Left hindlimb (tissue), 1 donor: ENCODE measurements at places on chromosomes 6 and 20.

DNA sequence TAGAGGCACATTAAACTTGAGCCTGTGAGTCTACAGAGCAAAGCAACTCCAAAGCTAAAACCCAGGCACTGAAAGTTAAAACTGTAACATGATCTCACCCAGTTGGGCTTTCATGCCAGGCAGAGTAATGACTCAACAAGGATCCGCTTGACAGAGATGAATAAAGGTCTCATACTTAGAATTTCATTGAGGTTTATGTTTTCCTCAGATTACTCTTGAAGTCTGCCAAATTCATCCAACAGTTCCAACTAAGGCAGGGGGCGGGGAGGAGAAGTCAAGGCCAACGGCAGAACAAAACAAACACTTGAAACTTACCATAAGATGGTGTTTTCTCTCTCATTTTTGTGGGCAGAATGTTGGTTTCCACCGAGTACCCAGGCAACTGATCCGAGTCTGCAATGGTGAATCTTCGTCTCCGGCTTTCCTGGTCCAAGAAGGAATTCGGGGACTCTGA, 54.0 kb upstream of the IPCEF1 start:
- DNase-seq: peak; percentile 82

DNA sequence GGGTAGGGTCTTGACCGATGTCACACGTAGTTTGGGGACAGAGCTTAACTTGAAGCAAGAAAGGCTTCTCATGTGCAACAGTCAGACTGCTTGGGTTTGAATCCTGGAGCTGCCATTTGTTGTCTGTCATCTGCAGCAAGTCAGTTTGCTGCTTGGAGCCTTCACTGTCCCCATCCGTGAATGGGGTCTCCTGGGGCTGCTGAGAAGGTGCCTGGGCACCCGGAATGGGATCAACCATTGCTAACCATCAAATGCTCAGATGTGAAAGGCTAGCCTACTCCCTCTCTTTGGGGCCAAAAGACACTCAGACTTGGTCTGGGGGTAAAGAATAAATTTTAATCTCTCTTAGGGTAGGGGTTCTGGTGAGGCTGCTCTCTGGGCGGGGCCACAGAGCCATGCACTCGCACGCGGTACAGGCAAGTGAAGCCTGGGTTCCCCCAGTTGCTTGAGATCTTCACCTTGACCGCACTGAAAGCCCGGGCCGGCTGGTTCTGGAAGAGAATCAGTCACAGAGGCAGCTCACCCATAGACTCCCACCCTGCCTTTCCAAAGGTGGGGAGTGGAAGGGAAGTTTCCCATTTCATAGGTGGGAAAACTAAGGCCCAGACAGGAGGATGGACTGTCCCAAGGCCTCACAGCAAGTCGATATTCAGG, 20.6 kb downstream of the SUN5 start:
- DNase-seq: no peak

- no peak for DNase-seq
Observed at GRCh38 chr20:46402331-46402811, 4.0 kb downstream of the ELMO2 start.

- no peak for DNase-seq
Observed at GRCh38 chr6:9984607-9985006, 430.3 kb downstream of the TFAP2A start.

- no peak for DNase-seq
Observed at GRCh38 chr6:45326698-45327417, 1.3 kb upstream of the RUNX2 start.

DNA sequence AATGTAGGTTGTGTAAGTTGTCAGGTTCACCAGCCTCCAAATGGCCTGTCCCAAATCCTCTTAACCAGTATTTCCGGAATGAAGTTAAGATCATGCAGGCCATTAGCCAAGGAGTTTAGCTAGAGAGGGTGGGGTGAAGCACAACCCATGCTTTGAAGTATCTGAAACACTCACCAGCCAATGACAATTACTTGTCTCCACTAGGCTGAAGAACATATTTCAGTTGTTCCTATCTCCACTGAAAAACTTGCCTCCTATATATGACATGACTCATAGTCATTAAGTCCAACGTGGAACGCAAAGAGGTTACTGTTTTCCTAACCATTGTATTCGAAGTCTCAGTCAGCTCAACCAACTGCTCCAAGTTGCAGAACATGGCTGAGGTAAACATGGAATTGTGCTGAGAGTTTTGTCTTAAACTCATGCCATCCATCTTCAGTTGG, 37.4 kb upstream of the TNFAIP3 start:
- DNase-seq: no peak

DNA sequence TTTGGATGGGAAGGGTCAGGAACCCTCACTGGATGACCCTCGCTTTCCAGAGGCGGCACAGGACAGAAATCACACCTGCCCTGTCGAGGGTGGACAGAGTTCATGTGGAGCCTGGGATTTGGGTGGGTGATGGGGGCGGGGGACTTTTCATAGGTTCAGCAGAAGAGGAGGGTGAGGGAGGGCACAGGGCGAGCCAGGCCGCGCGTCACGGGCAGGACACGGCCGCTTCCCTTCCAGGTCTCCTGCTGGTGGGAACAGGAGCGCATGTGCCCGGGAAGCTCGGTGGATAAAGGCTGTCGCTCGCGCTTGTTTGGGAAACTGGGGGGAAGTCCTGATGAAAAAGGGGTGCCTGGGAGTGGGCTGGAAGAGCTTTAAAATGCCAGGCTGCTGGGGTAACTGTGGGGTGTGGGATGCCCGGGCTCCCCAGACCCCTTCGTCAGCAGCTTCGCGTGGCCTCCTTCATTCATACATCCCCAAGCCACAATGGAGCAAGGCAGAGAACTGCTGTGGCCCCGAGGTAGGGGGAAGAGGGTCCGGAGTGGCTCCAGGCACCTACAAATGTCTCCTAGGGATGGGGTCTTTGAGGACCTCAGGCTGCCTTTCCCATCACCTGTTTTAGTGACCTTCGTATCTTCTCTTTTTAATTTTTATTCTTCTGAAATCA, 102.2 kb downstream of the DACT2 start:
- peak; percentile 13 for DNase-seq

DNA sequence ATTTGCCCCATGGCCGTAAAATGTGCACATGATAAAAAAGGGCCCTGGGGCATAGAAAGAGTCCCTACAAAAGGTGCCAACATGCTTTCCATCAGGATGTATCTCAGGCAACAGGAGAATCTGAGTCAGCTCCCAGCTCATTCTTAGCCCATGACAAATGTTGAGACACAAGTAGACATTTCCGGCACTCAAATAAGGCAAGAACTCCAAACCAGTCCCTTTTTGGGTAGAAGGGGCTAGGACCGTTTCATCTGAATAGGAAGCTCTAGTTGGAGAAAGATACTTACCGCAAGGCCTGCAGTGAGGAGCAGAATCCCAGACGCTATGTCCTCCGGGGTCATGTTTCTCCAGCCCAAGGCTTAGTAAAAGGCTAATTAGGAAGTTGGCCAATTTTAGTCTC, 261.0 kb upstream of the RIN2 start:
- no peak for DNase-seq

DNA sequence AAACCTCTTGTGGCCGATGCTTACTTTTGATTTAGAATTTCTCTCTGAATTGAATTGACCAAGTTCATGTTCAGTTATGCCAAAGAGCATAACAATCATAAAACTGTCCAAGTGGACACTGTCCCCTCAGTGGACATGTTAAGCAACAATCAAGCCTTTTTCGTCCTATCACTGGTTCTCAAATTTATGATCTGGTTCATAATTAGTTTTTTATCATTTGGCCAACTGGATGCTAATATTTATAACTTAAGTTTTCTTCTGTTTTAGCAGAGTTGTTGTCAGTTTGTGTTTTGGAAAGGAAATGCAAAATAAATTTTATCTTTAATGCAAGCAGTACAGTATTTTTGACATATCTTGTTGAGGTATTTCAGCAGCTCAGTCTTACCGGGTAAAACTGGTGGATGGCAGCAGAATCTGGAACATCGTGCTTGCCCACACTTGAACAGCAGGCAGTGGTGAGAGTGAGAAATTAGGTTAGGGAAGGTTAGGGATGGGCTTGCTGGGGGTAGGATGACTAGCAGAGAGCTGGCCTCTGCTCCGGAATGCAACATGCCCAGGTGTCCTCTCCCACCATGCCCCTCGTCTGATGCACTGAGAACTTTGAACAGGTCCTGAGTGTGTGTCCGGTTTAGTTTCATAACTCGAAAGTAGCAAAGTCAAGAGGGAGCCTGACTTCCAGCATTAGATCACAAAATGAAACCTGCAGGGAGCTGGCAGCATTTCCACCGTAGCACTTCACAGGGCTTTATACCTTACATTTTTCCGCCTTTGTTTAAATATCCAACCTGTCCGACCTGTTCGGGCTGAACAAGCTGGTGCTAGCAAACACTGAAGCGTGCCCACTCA, 93.1 kb downstream of the RREB1 start:
- DNase-seq: no peak

GRCh38 chr6:151814614-151815013, 7.1 kb downstream of the ESR1 start:
- no peak for DNase-seq

DNA sequence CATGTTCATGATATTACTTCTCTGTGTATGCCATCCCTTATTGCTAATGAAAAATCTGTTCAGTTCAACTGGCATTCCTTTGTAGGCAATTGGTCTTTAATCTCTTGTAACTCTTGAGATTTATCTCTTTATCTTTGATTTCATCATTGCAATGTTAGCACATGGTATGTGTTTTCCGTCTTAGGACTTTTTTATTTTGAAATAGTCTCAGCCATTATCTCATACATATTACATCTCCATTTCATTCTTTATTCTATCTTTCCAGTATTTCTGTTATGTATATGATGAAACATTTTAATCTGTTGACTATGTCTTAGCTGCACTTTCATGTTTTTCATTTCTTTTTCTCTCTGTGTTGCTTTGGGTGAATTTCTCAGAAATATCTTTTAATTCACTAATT, 58.1 kb downstream of the VSTM2L start:
- DNase-seq: no peak

DNA sequence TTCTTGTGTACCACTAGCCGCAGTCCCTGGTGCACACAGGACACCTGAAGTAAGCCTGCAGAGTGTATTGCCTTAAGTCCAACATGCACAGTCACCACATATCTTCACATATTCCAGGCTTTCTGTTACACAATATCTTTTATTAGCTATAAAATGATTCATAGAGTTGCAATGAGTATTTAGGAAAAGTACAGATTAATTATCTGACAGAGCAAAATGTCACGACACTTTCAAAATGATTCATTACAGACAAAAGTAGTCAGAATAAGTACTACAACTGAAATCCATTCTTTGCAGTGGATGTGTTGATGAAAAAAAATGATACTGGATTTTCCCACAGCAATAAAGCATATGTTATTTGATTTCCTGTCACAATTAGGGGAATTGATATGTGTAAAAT, 199.5 kb upstream of the ASCC3 start:
- no peak for DNase-seq

- DNase-seq: no peak
Observed at GRCh38 chr6:117531346-117531745, 48.9 kb downstream of the DCBLD1 start.

GRCh38 chr20:43976547-43976946, 61.9 kb downstream of the TOX2 start:
- no peak for DNase-seq

- DNase-seq: no peak
Observed at GRCh38 chr20:19688031-19688806, 69.8 kb upstream of the RIN2 start.

DNA sequence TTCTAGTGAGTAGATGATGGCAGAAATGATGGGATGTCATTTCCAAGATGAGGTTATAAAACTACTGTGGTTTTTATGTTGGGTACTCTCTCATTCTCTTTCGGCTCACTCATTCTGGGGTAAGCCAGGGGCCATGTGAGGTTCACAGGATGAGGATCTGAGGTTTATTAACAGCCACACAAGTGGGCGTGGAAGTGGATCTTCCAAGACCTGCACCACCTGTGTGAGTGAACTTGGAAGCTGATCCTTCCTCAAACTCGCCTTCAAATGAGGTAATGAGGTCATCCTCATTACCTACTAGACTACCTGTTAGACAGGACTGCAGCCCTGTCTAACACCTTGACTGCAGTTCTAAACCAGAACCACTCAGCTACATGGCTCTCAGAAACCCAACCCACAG, 45.1 kb upstream of the TAGAP start:
- DNase-seq: no peak

DNA sequence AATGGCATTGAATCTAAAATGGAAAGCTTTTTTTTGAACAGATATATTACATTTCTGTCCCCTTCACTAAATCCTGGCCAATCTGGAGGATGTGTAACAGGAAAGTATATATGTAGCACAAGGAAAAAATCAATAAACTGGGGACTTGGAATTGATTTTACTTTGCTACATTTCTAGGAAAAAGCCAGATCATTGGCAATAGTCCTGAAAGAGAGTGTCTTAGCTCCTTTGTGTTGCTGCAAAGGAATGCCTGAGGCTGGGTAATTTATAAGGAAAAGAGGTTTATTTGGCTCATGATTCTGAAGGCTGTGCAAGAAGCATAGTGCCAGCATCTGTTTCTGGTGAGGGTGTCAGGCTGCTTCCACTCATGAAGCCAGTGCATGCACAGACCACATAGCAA, 574.9 kb downstream of the HTR1B start:
- DNase-seq: peak; percentile 33

DNA sequence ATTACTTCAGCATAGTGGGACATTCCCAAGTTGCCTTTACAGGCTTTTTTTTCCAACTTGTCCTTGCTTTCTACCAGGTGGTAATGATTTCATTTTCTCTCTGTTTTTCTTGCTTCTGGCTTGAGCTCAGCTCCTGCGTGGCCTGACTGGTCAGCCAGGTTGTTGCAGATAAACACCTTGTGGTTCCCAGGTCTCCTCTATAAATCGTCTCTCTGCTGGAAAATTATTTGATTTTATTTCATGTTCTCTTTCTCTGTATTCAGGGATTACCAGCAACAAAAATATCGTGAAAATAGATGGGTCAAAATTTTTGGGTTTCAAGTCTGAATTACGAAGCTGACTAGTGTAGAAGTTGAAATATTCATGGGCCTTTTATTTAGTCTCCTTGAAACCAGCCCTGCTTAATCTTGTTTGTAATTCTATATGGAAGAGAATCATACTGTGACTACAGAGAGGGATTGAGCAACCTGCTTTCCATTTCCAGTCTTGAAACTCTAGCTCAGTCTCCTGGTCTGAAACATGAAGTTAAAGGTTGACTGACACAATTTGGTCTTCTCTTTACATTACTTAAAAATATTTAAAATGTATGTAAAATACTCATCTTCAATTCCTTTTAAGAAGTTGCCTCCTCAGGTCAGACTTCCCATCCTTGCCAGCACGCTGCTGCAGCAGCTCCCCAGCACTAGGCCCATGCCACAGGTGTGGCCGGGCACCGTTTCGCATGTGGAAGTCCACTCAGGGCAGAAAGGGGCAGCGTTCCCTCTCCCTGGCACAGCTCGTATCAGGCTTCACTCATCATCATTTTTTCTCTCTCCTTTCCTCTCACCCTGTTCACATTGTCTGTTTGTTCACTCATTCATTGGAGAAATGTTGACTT, 7.1 kb downstream of the DUSP22 start:
- DNase-seq: no peak

- DNase-seq: no peak
Observed at GRCh38 chr6:105873211-105873704, 212.9 kb upstream of the PRDM1 start.

DNA sequence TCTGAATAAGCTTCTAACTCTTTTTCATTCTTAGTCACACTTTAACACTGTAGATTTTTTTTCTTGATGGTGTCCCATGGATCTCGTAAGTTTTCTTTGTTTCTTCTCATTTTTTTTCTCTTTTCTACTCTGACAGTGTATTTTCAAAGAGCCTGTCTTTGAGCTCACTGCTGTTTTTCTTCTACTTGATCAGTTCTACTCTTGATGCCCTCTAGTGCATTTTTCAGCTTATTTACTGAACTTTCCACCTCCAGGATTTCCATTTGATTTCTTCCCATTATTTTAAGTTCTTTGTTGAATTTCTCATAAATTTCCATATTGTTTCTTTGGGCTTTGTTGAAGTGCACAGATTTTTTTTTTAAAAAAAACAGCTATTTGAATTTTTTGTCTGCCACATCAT, 2641.1 kb upstream of the DEFB115 start:
- DNase-seq: no peak
